ENCODE measurements at places on chromosomes 7 and 10. TPM values are rescaled to one million over a fixed set of nuclear protein-coding genes. Genes with fewer than 3 reads are reported as not detected.

VIM gene
- 318 TPM for total RNA-seq

TCAF1 gene
- total RNA-seq, result 26.7 TPM

DNA sequence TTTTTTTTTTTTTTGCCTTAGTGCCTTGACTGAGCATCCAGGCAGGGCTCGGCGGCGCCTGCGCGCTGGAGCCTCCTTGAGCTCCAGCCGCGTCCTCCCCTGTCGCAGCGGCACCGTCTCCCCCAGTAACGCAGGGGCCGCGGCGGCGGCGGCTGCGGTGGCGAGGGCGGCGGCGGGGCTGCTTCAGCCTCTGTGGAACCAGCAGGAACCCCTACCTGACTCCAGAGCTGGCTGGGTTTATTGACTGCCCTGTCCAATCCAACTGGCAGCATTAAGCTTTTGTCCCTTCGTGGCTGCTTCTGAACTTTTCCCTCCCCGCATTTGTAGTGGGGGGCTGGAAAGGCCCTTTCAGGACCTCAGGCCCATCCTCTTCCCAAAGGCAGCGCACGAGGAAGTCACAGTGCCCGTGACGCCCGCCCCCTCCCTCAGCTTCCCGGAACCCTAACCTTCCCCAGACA lies at the start of gene GPR85:
TSS of gene GPR85 (minus strand) at position 397 of the 458 bp plus-strand sequence. CDS start 2,106 bp downstream, outside the sequence.
- DNase-seq, result peak; percentile 23

VIPR2 gene
- not detected for total RNA-seq

DNA sequence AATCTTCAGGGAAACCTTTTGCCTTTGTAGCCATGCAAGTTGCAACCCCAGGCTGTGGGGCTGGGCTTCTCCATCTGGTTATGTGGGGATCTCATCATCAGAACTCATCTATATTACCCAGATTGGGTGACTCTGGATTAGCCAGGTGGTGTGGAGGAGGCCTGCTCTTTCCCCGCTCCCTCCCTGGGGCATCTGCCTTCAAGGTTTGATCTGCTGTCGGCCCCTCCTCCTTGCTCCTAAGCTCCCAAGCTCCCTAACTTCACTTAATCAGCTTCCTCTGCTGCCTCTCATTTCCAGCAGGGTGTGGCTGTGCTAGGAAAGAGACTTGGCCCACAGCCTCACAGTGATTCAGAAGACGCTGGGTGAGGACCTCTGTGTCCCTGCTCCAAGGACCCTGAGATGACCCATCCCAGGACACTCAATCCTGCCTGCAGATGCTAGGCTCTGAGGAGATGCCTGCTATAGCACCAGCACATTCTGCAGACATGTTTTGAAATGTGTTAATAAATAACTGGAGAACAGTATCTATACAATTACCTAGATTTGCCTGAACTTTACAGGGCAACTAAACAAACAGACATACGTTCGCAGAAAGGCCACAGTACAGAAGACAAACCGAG lies 392.1 kb upstream of the PODXL start:
- no peak for DNase-seq

DNA sequence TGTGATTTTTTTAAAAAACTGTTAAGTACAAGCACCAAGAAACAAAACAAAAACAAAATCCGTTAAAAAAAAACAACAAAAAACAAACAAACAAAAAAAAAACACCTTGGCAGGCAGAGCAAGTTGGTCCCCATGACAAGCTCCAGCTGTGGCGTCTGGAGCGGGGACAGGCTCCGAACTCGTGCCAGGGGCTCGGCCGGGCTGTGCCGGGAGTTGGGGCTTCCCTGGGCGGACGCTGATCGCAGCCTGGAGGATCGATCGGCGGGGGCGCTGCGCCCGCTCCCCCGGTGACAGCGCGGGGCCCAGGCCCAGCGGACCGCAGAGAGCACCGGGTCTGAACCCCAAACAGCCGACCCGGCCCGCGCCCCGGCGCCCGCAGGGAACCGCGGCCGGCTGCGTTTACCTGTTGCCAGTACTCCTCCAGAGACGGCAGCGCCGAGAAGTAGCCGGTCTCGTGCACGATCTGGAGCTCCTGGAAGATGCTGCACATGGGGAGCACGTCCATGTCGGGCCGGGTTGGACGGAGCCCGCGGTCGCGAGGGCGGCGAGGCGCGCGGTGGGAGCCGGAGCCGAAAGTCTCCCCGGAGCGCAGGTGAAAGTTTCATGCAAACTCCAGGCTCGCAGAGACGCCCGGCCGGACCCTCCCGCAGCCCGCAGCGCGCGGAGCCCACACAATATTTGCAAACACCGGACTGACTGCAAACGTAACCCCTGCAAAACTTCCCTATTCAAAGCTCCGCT lies at the start of gene KLF6:
TSS of gene KLF6 (minus strand) at position 700 of the 741 bp plus-strand sequence. CDS start at position 505, 195 bp downstream.
- peak; percentile 38 for DNase-seq

DNA sequence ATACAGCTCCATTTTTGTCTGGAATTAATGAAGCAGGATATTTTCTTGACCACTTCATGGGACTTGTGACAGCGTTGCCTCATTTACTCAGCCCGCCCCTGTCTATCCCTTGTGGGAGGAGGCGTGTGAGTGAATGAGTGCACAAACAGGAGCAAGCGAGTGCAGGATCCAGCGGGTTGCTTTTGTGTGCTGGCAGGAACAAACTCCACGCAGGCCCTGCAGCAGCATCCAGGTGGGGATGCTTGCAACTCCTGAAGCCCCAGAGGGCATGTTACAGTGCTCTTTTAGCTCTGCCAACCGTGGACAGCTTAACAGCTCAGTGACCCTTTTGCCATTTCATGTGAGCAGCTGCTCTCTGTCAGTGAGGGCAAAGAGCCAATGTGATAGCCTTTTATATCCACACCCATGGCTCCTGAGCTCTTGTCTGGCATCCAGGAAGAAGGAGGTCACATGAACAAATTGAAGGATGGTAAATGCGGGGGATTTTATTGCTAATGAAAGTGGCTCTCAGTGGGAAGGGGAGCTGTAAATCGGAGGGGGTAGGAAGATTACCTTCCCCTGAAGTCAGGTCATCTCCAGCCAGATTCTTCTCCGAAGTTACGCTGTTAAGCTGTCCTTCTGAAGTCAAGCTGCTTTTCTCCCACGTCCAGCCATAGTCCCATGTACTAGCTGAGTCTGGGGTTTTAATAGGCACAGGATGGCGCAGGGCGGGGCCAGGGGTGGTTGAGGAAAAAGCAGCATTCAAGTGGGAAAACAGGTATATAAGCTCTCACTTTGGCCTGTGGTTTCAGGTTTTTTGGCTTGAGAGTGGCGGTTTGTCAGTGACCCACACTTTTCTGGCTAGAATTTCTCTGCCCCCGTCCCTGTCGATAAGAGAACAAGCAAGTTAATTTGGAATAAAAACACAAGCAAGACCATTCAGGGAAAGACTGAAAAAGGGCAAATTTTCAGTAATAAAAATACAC lies 714.7 kb upstream of the MBL2 start:
- DNase-seq, result no peak

EN2 gene
- total RNA-seq, result 3.2 TPM

GRCh38 chr10:113442336-113442735 lies 110.5 kb upstream of the HABP2 start:
- DNase-seq, result no peak
